Bronchial smooth muscle cell (primary cell): ENCODE measurements at places on chromosomes 6 and 20. TPM values are rescaled to one million over a fixed set of nuclear protein-coding genes. Genes with fewer than 3 reads are reported as not detected.

Gene EYS
- total RNA-seq: under 0.01 TPM in 1 of 2 replicates, not detected in the other

Gene TBC1D7
- 9.7 and 15.4 TPM in 2 replicates for total RNA-seq

Gene DACT2
- total RNA-seq: not detected in 2 replicates

Gene MOG
- not detected in 2 replicates for total RNA-seq

Gene GOPC
- 22.1 and 38.0 TPM in 2 replicates for total RNA-seq

Gene HTR1B
- total RNA-seq: not detected in 2 replicates

Gene CDH22
- not detected in 2 replicates for total RNA-seq

Gene TOP1
- total RNA-seq: 9.3 and 16.7 TPM in 2 replicates

Gene PDSS2
- 7.1 and 8.8 TPM in 2 replicates for total RNA-seq

Gene ANGPT4
- total RNA-seq: not detected in 2 replicates

Gene SPAG4
- 4.7 and 10.2 TPM in 2 replicates for total RNA-seq

Gene PPIL6
- total RNA-seq: 1.4 and 3.5 TPM in 2 replicates

Gene DCBLD1
- total RNA-seq: 13.9 and 17.7 TPM in 2 replicates

Gene BCAS1
- total RNA-seq: under 0.01 and 0.09 TPM in 2 replicates

Gene PAK5
- not detected in 2 replicates for total RNA-seq

Gene CPNE5
- 0.47 TPM in 1 of 2 replicates, not detected in the other for total RNA-seq

Gene FAM184A
- under 0.01 and 0.16 TPM in 2 replicates for total RNA-seq

Gene NANP
- total RNA-seq: 6.8 and 7.0 TPM in 2 replicates

Gene POLR3F
- total RNA-seq: 8.4 and 14.3 TPM in 2 replicates

Gene WFDC10A
- not detected in 2 replicates for total RNA-seq

Gene NMBR
- 0.26 TPM in 1 of 2 replicates, not detected in the other for total RNA-seq

Gene CST2
- not detected in 2 replicates for total RNA-seq

Gene LIN28B
- total RNA-seq: not detected in 2 replicates

Gene TREM2
- total RNA-seq: 0.09 TPM in 1 of 2 replicates, not detected in the other

Gene WFDC8
- total RNA-seq: not detected in 2 replicates

Gene GLP1R
- not detected in 2 replicates for total RNA-seq

Gene HLA-DQB1
- not detected in 2 replicates for total RNA-seq

Gene GPX5
- total RNA-seq: not detected in 2 replicates

Gene THBD
- total RNA-seq: 5.7 and 34.8 TPM in 2 replicates

Gene ADGRF5
- total RNA-seq: under 0.01 TPM in 1 of 2 replicates, not detected in the other

Gene UNC5CL
- under 0.01 and 0.26 TPM in 2 replicates for total RNA-seq

Gene TGM3
- total RNA-seq: 0.09 TPM in 1 of 2 replicates, not detected in the other

Gene HLA-DMA
- total RNA-seq: 4.6 and 5.3 TPM in 2 replicates

Gene STX11
- total RNA-seq: 0.32 TPM in 1 of 2 replicates, not detected in the other

Gene DEF6
- 1.5 and 4.4 TPM in 2 replicates for total RNA-seq

Gene IL17F
- not detected in 2 replicates for total RNA-seq

Gene PTPRA
- 22.5 and 24.9 TPM in 2 replicates for total RNA-seq
